ENCODE measurements at places on chromosomes 5 and 9. TPM values are rescaled to one million over a fixed set of nuclear protein-coding genes. Genes with fewer than 3 reads are reported as not detected.

Gene ST8SIA4
- 0.72 TPM for total RNA-seq

Gene CEL
- 0.58 TPM for total RNA-seq

Gene ANXA2R
- total RNA-seq = 2.2 TPM

Gene GPR150
- not detected for total RNA-seq

Gene PCSK5
- 23.2 TPM for total RNA-seq

Gene FAXDC2
- total RNA-seq = 0.52 TPM

Gene PCDHGA3
- 0.52 TPM for total RNA-seq

Gene PCDHGB2
- 0.98 TPM for total RNA-seq

Gene SLC6A7
- total RNA-seq = not detected

Gene ARL15
- 3.0 TPM for total RNA-seq

DNA sequence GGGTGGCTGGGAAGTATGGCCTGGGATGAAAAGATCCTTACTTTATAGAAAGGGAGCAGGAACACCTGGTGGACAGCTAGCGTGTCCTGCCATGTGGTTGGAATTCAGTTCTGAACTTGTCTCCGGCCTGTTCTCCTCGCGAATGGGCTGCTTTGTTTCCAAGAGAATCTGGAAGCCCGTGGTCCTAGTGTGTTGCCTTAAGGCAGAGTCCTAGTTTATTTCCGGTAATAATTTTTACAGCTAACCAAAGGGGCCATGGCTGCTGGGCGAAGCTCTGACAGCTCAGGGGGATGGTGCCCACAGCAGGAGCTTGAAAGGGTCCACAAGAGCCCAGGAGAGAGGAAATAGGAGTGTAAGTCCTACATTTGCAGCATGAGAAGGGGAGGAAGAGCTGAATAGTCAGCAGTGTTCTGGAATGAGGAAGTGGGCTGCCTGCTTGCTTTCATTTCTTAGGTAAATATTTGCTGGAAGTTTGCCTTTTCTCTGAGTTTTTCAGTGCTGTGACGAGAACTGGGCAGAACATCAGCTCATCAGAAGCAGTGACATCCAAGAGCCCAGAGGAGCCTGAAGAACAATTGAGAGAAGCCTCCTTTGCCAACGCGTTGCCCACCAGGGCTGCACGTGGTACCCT, 13.1 kb upstream of the IGFBPL1 start:
- DNase-seq = no peak

GRCh38 chr9:129111528-129112151, 425 bp downstream of the PTPA start:
- no peak for DNase-seq

DNA sequence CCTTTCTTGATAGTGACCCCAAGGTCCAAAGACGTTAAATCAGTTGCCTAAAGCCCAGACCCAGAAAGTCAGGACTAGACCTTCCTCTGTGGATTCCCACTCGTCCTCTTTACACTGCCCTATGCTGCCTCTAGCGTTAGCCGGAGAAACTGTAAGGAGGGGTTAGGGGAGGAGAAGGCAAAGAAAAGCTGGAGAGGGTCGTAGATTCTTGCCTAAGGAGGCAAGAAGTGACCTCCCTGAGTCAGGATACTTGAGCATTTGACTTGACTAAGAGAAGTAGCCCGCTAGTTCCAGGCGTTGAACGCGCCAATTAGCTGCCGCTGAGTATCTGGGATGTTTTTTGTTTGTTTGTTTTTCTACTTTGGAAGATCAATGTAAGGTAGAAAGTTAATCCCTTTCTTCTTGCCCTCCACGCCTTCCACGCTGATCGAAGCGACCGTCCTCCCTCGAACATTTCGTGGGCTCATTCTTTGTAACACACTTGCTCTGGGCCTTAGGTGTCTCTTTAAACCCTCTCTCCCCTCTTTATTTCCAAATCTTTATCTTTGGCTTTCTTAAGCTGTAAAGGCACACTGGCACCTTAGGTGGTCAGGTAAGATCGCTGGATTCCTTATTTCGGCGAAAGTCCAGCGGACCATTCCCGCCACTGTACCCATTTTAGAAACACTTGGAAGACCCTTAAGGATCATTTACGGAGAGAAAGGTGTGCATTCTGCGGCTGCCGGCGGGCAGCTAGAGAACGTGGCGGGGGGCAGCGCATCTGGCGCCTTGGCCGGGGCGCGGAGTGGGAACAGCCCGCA, 5.1 kb upstream of the RGMB start:
- DNase-seq = no peak

GRCh38 chr5:88736494-88736893, 146.5 kb downstream of the MEF2C start:
- DNase-seq = no peak

- DNase-seq = no peak
These were observed 15.1 kb downstream of the IFNA1 start for GRCh38 chr9:21455320-21455719.

- DNase-seq = no peak
These were observed 25.6 kb downstream of the CARNMT1 start for GRCh38 chr9:75002422-75003023.

GRCh38 chr5:105954341-105954740, 1716.4 kb downstream of the EFNA5 start:
- no peak for DNase-seq

DNA sequence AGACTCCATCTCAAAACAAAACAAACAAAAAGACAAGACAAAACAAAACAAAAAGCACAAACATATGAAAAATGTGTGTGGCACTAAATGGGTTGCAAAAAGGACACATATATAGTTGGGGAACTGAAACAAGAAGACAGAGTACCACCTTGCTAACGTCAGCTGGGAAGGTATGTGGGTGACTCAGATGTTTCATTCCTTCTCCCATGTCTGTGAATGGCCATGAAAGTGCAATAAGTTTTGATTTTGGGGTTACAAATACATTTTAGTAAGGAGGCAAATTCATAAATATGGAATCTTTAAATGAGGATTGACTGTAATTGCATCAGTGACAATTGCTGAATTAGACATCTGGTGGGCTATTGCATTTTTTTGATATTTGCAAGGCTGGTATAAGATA, 81.6 kb upstream of the KLF4 start:
- DNase-seq = no peak

DNA sequence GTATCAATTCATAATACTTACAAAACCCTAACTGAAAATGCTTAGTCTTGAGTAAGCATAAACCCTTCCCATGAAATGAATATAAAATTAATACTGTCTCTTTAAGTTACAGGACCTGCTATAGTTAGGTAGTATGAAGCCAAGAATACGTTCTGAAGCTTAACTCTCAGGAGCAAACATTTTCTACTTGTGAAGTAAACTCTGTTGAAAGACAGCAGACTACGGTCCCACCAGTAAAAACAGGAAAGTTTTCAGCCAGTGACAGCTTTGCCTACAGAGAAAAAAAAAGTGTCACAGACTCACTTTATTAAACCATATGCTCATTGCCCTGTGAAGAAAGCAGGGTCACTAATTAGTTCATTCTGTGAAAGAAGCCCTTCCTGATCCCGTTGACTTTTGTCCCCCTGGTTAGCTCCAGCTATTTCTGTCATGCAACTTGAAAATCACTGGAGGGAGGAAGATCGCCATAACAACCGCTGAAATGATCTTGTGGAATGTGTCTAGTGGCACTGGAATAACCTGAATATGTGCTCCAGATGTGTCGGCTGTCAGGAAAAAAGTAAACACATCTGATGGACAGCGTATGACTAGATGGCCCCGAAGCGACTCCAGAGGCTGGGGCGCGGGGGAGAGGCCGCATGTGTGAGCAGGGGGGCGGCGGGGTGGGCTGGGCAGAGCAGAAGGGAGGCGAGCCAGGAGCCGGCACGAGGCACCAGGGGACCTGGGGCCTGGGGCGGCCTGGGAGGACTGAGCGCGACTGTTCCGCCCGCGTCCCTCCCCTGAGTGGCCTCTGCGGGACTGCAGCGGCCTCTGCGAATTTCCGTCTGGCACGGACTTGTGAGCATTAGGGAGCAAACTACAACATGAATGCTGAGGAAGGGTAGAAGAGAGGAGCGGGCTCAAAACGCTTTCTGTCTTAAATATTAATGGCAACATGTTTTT, 41.9 kb downstream of the BNC2 start:
- DNase-seq = no peak

- DNase-seq = no peak
These were observed 978.7 kb upstream of the NUDT12 start for GRCh38 chr5:104541141-104541785.

DNA sequence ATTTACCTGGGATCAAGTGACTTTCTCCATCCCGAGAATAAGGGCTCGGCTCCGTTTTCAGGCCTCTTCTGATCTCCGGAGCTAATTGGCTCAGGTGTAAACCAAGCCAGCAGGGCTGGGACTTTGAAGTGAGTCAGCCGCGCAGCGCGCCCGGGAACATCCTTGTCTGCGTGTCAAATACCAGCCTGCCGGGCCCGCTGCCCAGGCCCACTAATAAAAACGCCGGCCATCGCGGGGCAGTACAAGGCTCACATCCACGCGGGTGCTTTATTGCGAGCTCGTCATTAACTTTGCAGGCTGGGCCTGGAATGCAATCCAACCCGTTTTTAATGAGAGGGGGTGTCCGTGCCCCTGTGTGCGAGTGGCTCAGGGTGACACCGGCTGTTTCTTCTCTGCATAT, 416.8 kb downstream of the IRX2 start:
- DNase-seq = no peak

All from epithelial cell of proximal tubule (primary cell).